ENCODE measurements at places on chromosomes 2 and 18.
A peak's percentile ranks its signal among the peaks of the same experiment; 100 is the strongest.

GRCh38 chr2:241989074-241989473, 119.5 kb downstream of the RTP5 start:
- no peak for ATAC-seq

- ATAC-seq: no peak
Measured at GRCh38 chr18:28078298-28078697, 98.6 kb downstream of the CDH2 start.

DNA sequence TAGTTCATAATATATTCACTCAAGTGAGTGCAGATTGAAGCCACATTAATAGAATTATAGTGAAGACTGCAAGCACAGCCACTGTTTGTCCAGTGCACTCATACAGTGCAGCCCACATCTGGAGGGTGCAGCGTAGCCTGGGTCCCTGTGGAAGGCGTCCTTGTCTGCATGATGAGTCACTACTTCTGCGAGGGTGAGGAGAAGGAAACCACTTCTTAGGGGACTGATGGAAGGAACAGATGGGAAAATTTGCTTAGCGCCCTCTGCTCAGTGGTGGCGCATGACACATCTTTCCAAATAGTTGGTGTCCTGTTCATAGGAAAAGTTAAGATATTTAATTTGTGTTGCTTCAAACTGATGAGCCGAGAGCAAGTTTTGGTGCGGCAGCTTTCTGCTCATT, 330.4 kb upstream of the SMIM21 start:
- ATAC-seq: no peak

GRCh38 chr2:160227293-160227915, 27.3 kb upstream of the ITGB6 start:
- no peak for ATAC-seq

- ATAC-seq: peak; percentile 51
Measured at GRCh38 chr2:45993476-45993991, 303.7 kb upstream of the EPAS1 start.

GRCh38 chr2:158539176-158540005, 82.6 kb downstream of the PKP4 start:
- ATAC-seq: no peak
